ENCODE measurements at places on chromosomes 7 and 10.
A peak's percentile ranks its signal among the peaks of the same experiment; 100 is the strongest.

- peak; percentile 46 for DNase-seq
Measured at GRCh38 chr10:117168729-117169128, 28.6 kb upstream of the KCNK18 start.

DNA sequence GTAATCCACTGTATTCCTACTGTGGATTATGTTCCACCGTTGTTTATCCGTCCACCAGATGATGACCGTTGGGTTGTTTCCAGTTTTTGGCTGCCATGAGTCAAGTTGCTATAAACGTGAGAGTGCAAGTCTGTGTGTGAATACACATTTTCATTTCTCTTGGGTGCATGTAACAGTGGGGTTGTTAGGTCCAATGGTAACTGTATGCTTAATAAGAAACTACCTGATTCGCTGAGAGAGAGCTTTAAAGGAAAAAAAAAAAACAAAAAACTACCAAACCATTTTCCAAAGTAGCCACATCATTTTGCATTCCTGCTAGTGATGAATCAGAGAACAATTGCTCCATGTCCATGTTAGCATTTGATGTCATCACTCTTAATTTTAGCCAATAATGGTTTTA lies 15.9 kb downstream of the UBN2 start:
- DNase-seq, result no peak

- DNase-seq, result no peak
Measured at GRCh38 chr7:25095516-25096345, 29.3 kb downstream of the CYCS start.

DNA sequence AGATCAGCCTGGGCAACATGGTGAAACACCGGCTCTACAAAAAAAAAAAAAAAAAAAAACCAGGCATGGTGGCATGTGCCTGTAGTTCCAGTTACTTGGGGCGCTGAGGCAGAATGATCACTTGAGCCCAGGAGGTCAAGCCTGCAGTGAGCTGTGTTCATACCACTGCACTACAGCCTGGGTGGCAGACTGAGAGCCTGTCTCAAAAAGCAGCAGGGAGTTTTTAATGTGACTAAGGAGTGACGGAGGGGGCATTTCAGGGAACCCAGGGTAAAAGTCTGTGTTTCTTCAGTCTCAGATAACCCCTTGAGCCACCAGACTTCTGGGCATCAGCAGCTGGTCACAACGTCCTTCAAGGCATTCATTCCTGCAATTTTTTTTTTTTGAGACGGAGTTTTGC lies 2.2 kb upstream of the C10orf95 start:
- DNase-seq, result no peak

DNA sequence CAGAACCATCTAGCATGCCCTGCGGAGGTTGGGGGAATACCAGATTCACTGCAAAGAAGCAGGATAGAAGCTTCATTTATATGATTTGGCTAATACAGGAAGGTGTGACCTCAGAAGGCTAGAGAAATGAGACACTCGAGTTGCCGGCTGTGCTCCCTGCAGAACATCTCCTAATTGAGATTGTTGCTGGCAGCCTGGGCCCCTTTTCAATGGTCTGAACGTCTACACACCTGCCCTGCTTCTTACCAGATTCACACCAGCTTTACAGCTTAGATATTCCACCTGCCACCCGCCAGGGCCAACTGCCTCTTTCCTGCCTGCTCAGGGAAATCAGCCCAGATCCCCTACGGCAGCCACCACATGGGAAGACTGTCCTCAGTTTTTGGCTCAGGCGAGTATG lies 475.3 kb upstream of the AUTS2 start:
- no peak for DNase-seq

GRCh38 chr7:34425194-34425593 lies 232.8 kb upstream of the NPSR1 start:
- DNase-seq, result no peak

- DNase-seq, result no peak
Measured at GRCh38 chr10:4581929-4582328, 244.1 kb upstream of the AKR1E2 start.

DNA sequence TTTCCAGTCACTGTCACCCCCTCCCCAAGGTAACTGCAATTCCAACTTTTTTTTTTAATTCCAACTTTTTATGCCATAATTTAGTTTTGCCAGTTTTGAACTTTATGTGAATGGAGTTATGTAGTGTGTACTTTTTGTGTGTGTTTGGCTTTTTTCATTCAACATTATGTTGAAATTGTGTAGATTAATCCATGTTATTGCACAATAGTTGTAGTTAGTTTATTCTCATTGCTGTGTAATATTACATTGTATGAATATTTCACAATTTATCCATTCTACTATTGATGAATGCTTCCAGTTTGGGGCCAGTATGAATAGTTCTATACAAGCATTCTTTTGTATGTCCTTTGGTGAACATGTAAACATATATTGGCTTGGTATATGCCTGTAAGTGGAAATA lies 32.5 kb downstream of the MXI1 start:
- no peak for DNase-seq

GRCh38 chr7:138948403-138948802 lies 32.8 kb downstream of the KIAA1549 start:
- DNase-seq, result no peak

DNA sequence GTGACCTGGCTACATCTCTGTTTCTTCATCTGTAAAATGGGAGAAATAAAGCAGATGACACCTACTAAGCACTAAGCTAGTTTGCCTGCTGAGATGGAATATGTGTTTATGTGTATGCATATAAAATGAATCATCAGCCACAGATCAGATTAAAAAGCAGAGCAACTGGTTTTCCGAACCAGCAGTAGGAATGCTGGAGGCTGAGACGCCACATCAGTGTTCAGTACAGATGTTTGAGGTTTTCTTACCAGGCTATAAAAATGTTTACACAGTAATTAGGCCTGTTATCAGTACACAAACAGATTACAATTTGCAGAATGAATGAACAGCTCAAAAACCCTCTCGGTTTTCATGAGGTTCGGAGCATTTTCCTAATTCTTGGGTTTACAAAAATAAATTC lies 85.8 kb downstream of the CALN1 start:
- DNase-seq, result no peak

GRCh38 chr7:47539398-47540052 lies 42.4 kb downstream of the TNS3 start:
- no peak for DNase-seq

DNA sequence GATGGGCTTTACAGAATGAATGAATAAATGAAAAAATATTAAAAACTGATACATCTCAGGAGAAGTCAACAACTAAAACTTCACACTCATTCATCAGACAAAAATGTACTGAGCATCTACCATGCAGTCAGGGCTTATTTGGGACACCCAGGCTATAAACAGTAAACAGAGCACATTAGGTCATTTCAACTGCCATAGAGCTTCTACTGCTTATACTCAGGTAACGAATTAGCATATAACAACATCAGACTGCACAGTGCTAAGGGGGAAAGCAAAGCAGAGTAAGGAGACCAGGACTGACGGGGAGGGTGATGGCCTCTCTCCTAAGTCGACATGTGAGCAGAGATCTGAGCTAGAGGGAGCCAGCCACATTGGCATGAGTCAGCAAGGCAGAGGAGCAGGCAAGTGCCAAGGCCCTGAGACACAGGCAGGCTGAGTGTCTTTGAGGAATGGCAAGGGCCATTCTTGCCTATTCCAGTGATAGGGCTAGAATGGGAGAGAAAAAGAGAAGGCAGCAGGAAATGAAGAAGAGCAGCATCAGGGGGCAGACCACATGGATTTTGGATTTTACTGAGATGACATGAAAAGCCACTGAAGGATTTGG lies 528.9 kb downstream of the PARD3 start:
- peak; percentile 45 for DNase-seq

DNA sequence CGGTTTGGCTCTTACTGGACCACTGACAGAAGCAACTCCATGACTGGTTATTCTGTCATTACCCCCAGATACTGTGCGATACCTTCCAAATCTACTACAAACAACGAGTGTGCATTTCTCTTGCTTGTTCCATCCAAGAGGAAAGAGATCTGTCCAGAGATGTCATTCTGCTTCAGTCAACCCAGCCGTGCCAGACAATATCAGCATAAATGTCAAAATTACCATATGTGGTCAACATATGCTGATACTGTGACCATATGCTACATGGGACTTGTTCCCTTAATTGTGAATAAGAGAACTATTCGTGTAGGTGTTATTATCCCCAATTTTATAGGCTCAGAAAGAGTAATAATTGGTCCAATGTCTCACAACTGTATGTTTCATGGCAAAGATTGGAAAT lies 143.2 kb upstream of the PRSS1 start:
- DNase-seq, result no peak

GRCh38 chr7:154777023-154777422 lies 225.9 kb downstream of the PAXIP1 start:
- DNase-seq, result no peak

DNA sequence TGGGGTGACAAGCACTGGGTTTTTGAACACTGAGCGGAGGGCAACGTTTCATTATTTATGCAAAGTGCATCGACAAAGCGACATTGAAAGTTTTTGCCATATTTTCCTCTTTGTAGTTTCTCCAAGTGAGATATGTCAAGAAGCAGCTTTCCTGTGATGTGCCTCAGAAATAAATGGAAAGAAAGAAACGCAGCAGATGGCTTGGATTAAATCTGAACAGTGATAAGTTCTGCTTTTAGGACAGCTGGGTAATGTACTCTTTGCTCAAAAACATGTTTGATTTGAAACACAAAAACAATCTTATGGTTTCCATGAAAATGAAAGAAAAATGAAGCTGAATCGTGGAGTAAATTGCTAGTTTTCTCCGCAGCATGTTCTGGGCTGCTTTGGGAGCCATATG lies 166.3 kb downstream of the PTPRN2 start:
- DNase-seq, result no peak

- DNase-seq, result no peak
Measured at GRCh38 chr10:128687408-128687807, 561.2 kb upstream of the MKI67 start.

GRCh38 chr10:124745252-124745651 lies 1.1 kb upstream of the FAM53B start:
- no peak for DNase-seq

- DNase-seq, result no peak
Measured at GRCh38 chr10:76868098-76868977, 769.3 kb downstream of the KCNMA1 start.

GRCh38 chr7:42869131-42870020 lies 42.5 kb downstream of the C7orf25 start:
- DNase-seq, result no peak

DNA sequence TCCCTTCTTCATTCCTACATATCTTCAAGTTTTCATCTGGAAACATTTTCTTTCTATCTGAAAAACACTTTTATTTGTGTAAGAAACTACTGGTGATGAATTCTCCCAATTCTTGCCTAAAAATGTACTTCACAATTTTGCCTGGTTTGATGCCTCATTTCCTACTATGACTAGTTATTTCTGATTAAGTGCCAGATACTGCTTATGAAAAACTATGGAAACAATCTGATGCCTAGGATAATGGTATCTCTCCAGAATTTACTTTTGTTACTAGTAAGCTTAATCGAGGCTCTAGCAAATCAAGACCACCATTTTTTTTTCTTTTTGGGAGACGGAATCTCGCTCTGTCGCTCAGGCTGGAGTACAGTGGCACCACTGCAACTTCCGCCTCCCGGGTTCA lies 31.3 kb downstream of the CACUL1 start:
- DNase-seq, result no peak
